ENCODE measurements at places on chromosomes 11 and 22.
A peak's percentile ranks its signal among the peaks of the same experiment; 100 is the strongest.

- DNase-seq = no peak
These were observed 941.8 kb downstream of the BRD1 start for GRCh38 chr22:48885919-48886305.

DNA sequence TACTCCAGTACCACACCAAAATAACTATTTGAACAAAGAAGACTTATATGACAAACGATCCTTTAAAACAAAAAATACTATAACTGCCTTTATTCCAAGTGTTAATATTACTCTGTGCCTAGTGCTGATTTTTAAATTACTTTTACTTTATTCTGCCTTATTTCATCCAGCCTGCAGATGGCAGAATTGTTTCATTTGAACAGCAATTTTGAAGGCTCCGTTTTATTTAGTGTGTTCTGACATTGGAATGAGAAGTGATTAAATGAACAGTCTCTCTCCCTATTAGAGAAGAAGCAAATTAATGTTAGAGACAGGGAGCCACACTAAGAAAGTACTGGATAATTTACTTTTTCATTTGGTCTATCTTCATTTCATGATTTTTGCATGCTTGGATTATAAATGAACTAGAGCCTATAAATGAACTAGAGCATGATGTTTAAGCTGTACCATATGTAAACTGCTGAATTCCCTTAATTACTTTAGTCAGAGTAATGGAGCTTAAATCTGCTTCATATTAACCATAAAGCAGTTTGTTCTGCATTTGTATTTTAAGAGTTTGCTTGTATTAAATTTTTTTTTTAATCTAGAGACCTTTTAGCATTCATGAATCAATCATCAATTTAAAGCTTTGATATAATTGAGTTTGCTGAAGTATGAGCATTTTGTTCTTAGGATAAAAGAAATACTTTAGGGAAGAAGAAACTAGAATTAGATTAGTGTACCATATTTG lies 9.8 kb downstream of the PDHX start:
- DNase-seq = peak; percentile 35

DNA sequence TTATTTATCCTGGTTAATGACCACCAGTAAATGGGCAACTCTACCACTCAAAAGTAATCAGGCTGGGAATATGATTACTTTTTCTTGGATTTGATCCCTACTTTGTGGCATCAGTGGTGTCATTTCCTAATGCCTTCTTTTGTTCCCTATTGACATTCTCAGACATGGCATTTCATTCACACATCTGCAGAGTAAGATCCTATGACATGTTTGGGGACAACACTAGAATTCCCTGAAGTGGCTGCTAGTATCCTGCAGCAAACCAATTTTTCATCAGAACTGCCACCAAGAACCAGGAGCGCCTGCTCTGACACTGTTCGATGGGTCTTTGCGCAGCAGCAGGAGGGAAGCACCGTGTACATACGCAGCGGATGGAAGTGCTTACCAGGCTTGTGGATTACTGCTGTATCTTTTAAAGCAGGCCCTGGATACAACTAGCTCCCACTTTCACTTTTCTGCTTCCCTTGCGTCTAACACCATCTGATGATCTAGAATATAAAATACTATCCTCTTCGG lies 97.7 kb downstream of the LARGE2 start:
- no peak for DNase-seq

GRCh38 chr22:26658671-26659478 lies 1.5 kb downstream of the MIAT start:
- DNase-seq = peak; percentile 78

GRCh38 chr22:30275625-30276024 lies 9.0 kb upstream of the OSM start:
- DNase-seq = no peak

GRCh38 chr11:128757886-128758612 lies 64.2 kb downstream of the FLI1 start:
- DNase-seq = no peak

DNA sequence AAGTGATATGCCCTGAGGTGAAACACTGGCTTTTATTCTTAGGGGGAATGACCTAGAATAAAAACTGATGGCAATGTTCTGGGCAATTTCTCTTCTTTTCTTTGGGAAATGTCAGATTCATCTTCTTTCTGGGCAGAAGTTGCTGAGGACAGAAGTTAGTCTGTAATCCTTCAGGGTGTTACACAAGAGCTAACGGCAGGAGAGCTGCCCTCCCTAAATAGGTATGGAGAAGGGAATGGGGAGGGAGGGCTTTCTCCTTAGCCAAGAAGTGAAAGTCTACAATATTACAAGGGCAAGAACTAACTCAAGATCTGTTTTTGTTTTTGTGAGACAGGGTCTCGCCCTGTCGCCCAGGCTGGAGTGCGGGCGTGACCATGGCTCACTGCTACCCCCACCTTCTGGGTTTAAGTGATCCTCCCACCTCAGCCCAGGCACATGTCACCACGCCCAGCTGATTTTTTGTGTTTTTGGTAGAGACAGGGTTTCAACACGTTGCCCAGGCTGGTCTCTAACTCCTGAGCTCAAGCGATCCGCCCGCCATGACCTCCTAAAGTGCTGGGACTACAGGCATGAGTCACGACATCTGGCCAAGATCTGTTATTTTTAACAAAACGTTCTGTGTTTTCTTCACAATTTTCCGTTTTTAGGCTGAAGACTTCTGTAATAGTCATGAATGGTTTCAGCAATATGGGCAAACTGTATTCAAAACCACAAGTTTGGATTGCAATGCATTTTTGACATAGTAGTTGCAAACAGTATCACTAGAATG lies 7.2 kb downstream of the PIWIL4 start:
- DNase-seq = peak; percentile 69

DNA sequence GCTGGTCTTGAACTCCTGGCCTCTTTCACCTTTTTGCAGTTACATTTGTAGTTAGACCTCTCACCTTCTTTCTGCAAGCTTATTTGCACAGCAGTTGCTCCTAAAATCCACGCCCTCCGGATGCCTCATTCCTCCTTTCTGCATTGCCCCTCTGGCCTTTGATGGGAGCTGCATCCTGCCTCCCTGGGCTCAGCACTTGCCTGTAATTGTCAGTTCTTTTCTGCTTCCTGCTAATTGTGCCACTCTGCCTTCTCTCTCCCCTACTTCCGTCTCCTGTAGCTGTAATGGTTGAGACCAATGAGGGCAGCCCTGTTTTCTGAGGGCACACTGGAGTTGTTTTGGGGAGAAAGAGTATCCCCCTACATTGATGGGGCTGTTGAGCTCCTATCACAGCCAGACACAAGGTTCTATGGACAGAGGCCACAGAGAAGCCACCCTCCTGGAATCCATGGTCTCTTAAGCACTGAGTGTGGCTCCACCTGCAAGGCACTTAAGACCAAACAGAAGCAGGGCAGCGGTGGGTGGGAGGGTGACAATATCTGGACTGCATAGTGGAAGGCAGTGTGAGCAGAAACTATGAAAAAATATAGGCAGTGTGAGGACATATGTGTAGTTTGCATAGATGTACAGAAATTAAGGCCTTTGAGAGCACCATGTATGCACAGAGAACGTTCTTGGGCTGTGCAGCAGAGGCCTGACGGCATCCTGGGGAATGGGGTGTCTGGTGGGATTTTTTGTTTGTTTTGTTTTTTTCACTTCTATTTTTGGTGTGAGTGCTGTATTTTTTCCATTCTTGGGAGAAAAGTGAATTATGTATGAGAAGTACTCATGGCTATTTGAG lies 30.5 kb downstream of the YDJC start:
- DNase-seq = no peak

- DNase-seq = peak; percentile 54
These were observed 33.3 kb downstream of the MICAL2 start for GRCh38 chr11:12143461-12144258.

- DNase-seq = no peak
These were observed 41.7 kb downstream of the FAM227A start for GRCh38 chr22:38614332-38615063.

DNA sequence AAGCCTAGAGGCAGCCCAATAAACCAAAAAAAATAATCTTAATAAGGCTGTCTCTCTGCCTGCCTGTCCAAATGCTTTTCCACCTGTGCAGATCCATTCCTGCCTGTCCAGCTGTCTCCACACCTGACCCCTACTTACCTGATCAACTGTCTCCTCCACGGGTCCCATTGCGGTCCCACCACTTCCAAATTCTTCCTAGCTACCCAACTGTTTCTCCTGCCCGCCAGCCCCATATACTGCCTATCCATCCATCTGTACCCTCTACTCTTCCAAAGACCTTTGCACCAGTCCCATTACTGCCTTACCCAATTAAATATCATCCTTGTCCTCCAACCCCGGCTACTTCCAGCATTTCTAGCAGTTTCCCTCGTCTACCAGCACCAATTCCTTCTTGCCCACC lies 39.4 kb upstream of the ANGPTL5 start:
- no peak for DNase-seq

GRCh38 chr11:76107971-76108370 lies 98.3 kb downstream of the WNT11 start:
- no peak for DNase-seq

DNA sequence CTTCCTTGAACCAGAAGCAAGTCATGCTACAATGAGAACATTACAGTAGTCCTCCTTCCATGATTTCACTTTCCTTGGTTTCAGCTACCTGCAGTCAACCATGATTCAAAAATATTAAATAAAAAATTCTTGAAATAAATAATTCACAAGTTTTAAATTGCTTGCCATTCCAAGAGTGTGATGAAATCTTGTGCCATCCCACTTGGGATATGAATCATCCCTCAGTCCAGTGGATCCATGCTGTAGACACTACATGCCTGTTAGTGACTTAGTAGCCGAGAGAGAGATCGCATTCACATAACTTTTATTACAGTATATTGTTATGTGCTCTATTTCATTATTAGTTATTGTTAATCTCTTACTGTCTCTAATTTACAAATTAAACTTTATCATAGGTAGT lies 6.0 kb downstream of the HOATZ start:
- DNase-seq = peak; percentile 48

GRCh38 chr11:81342966-81343365 lies 1390.7 kb downstream of the FAM181B start:
- no peak for DNase-seq

All from NCI-H226 (cell line).